ENCODE measurements at places on chromosomes 13 and 19.
A peak's percentile ranks its signal among the peaks of the same experiment; 100 is the strongest.

GRCh38 chr13:106493533-106494220 lies 41.8 kb downstream of the EFNB2 start:
- peak; percentile 27 for DNase-seq

GRCh38 chr13:107824635-107825034 lies 390.7 kb downstream of the LIG4 start:
- DNase-seq, result no peak

GRCh38 chr13:35208587-35208986 lies 266.5 kb downstream of the NBEA start:
- no peak for DNase-seq

GRCh38 chr13:114145256-114145655 lies 12.8 kb upstream of the RASA3 start:
- no peak for DNase-seq

DNA sequence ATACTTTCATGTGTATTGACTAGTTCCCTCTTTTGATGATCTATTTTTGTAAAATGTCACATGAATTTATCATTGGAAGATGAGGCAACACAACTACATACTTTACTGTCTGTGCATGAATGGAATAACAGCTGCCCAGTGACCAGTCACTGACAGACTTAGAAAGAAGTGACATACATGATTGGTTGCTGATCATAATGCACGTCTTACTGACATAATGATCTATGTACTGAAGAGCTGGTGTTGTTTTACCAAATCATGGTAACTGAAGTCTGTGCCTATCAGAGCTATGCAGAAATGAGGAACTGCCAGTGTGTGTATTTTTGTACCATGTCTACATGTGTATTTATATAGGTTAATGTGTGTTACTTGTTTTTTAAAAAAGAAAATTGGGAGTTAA lies 26.5 kb downstream of the GPR18 start:
- DNase-seq, result no peak

GRCh38 chr19:5851302-5851701 lies at the start of gene FUT3:
FUT3 (minus strand) TSS chr19:5851449.
- DNase-seq, result no peak

- DNase-seq, result no peak
Measured at GRCh38 chr13:40175639-40176038, 490.8 kb downstream of the FOXO1 start.

DNA sequence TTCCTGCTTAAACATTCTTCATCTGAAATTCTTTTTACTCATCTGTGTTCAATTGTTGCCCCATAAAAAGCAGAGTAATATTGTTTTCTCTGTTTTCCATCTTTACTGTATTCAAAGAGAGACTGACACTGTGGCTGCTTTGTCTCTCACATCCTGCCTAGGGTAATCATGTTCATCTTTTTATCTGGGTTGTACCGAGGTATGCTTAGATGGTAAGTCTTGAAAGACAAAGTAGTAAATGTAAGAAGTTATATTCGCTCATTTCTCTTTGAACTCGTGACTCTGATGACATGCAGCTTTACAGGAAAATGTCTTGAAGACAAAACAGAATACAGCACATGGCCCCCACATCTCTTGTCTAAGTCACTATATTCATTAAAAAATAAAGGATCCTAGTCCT lies 20.0 kb upstream of the CYSLTR2 start:
- no peak for DNase-seq

DNA sequence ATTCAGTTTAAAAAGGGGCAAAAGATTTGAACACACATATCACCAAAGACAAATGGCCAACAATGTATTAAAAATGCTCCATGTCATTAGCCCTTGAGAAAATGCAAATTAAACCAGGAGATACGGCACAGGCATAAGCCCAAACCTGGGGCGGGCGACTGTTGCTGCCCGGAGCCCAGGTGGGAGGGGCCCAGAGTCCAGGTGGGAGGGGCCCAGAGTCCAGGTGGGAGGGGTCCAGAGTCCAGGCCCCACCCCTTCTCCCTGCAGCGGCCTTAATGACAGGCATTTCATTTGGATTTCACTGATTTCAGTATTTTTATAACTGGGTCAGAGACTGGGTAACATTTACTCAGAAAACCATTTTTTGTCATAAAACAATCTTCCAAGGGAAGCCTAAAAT lies 78.2 kb downstream of the RASA3 start:
- DNase-seq, result no peak

- no peak for DNase-seq
Measured at GRCh38 chr19:49888510-49888824, 8.2 kb downstream of the IL4I1 start.

GRCh38 chr19:57103573-57104277 lies 16.1 kb upstream of the USP29 start:
- peak; percentile 71 for DNase-seq

- no peak for DNase-seq
Measured at GRCh38 chr19:50666346-50667176, 17.3 kb downstream of the C19orf81 start.

- no peak for DNase-seq
Measured at GRCh38 chr13:50069261-50069660, 54.0 kb downstream of the KCNRG start.

- DNase-seq, result peak; percentile 55
Measured at GRCh38 chr13:46679369-46680120, 117.4 kb downstream of the ESD start.

DNA sequence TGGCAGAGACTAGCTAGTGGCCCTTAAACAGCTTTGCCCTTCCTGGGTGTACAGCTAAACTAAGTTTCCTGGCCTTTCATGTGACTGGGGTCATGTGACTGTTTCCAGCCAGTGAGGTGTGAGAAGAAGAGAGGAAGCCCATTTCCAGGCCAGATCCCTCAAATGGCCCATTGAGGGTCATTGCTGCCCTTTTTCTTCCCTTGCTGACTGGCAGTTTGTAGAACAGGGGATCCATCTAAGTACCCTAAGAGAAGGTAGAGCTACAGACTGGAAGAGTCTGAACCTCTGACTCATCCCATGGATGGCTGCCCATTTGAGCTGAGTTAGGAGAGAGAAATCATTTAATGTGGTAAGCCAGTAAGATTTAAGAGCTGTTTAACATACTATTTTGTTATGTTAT lies 2.8 kb downstream of the SWSAP1 start:
- no peak for DNase-seq

- DNase-seq, result no peak
Measured at GRCh38 chr19:53091413-53092254, 11.6 kb downstream of the ZNF160 start.

GRCh38 chr13:34214686-34215085 lies 396.7 kb downstream of the RFC3 start:
- DNase-seq, result no peak

GRCh38 chr13:38415233-38415632 lies 65.6 kb downstream of the UFM1 start:
- DNase-seq, result no peak

DNA sequence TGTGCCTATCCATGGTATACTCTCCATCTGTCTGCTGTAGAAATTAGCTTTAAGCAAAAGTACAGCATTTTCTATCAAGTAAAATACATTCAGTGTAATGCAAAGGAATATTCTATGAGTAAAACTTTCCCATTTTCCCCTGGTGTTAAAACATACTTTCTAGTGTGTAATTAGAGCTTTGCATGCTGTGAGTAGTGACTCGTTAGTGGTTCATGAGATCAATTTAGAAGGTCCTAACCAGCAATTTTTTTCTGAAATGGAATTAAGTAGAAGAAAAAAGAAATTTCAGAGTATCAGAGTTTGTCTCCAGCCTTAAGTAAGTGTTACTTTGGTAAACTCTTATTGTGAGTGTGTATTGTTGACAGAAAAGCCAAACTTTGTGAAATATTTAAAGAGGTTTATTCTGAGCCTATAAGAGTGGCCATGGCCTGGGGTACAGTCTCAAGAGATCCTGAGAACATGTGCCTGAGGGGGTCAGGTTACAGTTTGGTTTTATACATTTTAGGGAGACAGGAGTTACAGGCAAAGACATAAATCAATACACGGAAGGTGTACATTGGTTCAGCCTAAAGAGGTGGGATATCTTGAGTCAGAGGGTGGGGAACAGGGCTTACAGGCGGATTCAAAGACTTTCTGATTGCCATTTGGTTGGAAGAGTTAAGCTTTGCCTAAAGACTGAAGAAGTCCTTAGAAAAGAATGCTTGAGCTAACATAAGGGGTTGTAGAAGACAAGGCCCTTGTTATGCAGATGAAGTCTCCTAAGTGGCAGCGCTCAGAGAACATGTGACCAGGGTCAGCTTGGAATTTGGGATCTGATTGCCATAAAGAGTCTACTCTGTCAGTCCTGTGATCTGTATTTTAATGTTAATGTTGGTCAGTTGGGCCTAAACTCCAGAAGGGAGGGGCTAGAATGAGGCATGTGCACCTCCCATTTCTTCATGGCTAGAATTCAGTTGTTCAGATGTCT lies 25.5 kb downstream of the FAM187B start:
- no peak for DNase-seq

- no peak for DNase-seq
Measured at GRCh38 chr13:30927595-30927994, 4.9 kb upstream of the TEX26 start.

DNA sequence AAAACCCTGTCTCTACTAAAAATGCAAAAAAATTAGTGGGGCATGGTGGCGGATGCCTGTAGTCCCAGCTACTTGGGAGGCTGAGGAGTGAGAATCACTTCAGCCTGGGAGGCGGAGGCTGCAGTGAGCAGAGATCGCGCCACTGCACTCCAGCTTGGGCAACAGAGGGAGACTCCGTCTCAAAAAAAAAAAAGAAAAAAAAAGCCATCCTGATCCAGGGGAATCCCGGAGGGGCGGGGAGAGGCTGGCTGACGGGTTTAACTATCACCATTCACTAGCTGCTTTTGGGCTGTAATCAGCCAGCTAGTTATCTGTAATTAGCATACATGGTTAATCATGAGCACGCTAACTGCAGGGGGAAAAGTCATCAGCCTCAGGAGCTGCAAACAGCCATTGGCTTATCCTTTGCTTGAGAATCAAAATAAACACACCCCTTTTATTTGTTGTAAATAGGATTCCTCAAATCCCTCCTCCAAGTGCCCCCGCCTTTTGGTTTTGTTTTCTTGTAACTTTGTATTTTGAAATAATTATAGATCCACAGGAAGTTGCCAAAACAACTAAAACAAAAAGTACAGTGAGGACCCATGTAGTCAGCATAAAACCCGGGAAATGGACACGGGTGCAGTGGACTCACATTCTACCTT lies 9.6 kb downstream of the FSD1 start:
- no peak for DNase-seq

DNA sequence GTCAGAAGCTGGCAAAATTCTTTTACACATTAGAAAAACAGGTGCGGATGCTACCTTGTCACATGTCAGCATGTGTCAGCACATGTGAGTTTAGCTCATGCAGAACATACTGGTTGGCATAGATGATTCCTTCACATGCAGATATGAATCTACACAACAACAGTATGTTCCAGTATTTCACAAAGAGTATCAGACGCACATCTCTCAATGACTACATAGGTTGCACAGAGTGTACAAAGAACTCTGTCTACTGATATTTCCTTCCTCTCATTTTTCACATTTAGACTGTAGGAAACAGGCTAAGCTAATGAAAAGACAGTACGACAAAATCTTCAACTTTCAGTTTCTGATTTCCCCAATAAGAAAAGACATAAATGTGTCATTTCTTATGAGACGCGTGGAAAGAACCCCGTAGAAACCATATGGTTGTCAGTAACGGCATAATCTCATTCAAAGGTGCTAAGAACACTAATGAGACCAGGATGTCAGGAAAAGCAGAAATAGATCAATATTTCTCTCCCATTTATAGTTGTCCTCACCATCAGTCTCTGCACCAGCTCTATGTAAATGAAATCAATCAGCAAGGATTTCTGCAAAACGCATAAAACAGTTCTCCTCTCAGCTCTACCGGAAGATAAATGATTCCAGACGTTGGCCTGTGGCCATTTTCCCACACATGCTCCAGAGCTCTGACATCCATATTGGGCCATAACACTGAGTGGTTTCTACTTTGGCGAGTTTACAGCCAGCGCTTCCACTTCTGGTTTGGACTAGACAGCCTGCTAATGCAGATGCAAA lies 81.2 kb downstream of the STARD13 start:
- DNase-seq, result no peak

GRCh38 chr19:42174958-42175734 lies 42.3 kb downstream of the DEDD2 start:
- DNase-seq, result no peak

GRCh38 chr13:77000475-77000874 lies 8.6 kb downstream of the CLN5 start:
- no peak for DNase-seq

GRCh38 chr13:51828730-51829567 lies 16.0 kb downstream of the TMEM272 start:
- DNase-seq, result no peak

DNA sequence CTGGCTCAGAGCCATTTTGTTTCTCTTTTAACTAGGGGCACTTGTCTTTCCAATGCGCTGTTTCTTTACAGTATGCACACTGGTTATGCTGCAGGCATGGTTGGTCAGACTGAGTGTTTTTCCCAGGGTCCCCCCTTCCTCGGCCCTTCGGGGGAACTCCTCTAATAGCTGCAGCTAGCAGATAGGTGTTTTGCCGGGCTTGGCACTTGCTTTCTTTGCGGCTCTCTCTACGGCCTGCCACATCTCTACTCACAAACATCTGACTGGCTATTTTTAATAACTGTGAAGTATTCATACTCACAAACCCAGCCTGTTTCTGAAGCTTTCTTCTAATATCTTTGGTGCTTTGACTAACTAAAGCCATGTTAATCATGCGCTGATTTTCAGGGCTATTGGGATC lies 89.4 kb downstream of the SLC25A15 start:
- DNase-seq, result no peak

DNA sequence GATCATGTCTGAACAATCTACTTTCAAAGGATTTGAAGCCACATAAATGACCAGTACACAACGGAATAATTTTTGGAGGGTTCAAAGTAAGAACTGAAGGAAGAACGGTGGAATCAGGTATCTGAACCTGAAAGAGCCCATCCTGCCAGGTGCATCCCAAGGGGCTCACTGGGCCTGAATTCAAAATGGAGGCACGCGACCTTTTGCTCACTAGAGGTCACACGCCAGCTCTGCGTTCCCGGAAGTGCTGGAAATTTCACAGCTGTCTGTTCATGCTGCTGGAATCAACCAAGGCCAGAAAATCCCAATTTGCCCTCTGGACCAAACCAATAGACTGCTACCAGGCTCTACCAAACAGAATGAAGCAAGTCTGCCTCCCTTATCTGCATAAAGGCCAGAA lies 4.2 kb upstream of the RASA3 start:
- DNase-seq, result no peak

- DNase-seq, result no peak
Measured at GRCh38 chr13:108915095-108915633, 285.8 kb downstream of the MYO16 start.

Data from CD4-positive, alpha-beta T cell treated with Interleukin-1 beta for 1 hour (primary cell).